Karpas-422 (cell line): ENCODE measurements at places on chromosomes 6 and 20. TPM values are rescaled to one million over a fixed set of nuclear protein-coding genes. Genes with fewer than 3 reads are reported as not detected.
A peak's percentile ranks its signal among the peaks of the same experiment; 100 is the strongest.

Gene MYBL2
- total RNA-seq: 18.2 and 30.8 TPM in 2 replicates

Gene COL9A3
- 41.2 and 87.5 TPM in 2 replicates for total RNA-seq

GRCh38 chr6:332671-333070 is 40.4 kb downstream of the DUSP22 start:
- DNase-seq: no peak

DNA sequence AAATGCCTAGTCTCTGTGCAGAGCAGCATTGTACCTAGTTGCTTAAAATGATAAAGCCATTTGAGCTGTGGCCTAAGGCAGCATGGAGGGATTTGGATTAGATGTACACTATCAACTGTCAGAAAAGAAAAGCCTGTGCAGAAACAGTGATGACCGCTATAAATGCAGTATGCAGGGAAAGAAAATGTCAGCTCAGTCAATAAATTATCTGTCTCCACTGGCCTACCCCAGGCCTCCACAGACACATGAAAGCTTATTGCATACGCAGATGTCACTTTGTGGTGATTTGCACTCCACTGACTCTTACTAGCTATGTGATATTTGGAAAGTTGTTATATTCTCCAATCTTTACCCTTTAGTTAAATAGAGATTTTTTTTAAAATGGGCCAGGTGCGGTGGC is 221.9 kb upstream of the OPRM1 start:
- no peak for DNase-seq

GRCh38 chr6:159212525-159213280 is 43.5 kb downstream of the FNDC1 start:
- DNase-seq: peak; percentile 71

GRCh38 chr6:127026247-127026646 is 92.2 kb upstream of the RSPO3 start:
- DNase-seq: no peak
